ENCODE measurements at places on chromosomes 3 and 15. TPM values are rescaled to one million over a fixed set of nuclear protein-coding genes. Genes with fewer than 3 reads are reported as not detected.

The SLC2A2 gene
- not detected for total RNA-seq

- peak; percentile 57 for ATAC-seq
These were observed 184.5 kb downstream of the FEZF2 start for GRCh38 chr3:62188681-62189375.

DNA sequence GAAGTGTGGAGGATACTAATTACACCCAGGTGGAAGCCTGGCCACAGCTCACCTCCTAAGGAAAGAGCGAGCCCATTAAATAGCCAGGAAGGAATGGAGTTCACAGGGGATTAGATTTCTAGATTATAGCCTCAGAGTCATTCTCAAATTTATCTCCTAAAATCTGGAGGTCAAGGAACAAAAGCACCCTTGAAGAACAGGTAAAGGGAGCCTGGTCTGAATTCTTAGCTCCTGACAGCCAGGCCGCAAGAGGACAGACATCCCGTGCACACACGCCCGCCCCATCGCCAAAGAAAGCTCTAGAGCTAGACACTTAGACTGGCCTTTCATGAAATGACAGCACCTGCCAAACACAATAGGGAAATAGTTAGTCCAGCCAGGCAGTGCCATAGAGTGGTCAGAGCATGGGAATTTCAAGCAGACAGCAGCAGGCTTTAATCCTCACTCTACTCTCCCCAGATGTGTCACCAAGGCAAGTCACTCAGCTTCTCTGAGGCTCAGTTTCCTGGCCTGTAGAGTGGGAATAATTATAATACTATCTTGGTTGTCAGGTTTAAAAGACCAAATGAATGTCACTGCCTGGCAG lies 59.2 kb downstream of the LIPC start:
- ATAC-seq: no peak

- ATAC-seq: peak; percentile 90
These were observed 281.0 kb upstream of the TBL1XR1 start for GRCh38 chr3:177478170-177478867.

GRCh38 chr3:27540231-27540630 lies 56.0 kb upstream of the SLC4A7 start:
- no peak for ATAC-seq

DNA sequence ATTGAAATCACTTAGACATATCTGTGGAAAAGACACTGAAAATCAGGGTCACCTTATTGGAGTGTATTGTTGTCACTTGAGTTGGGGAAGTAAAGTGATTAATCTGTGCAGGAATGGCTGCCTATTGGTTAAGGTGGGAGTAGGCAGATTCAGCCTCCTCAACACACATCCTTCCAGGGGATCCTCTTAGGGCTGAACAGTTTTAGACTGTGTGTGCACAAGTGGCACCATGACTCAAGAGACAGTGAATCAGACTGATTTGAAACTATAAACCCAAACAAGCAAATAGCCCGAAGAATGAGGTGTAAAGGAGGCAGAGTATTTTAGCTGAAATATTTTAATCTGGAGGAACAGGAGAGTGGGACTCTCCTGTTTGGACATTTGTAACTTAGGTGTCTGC lies 4.9 kb downstream of the ABHD17C start:
- ATAC-seq: no peak

DNA sequence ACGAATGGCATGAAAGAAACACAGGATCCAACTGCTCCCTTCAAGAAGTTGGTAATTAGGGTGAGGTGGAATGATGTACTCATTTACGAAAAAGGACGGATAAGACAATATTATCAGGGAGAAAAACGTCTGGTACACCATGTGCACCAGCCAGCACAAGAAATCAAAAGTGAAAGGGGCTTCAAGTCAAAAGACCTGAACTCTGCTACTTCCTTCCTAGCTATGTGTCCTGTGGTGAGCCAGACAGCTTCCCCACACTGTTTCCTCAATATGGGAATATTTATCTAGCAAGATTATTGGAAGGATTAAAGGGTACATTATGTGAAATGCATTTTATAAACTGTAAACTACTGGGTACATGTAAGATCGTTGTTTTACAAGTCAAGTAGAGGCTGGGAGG lies 33.9 kb downstream of the RAB27A start:
- ATAC-seq: no peak

DNA sequence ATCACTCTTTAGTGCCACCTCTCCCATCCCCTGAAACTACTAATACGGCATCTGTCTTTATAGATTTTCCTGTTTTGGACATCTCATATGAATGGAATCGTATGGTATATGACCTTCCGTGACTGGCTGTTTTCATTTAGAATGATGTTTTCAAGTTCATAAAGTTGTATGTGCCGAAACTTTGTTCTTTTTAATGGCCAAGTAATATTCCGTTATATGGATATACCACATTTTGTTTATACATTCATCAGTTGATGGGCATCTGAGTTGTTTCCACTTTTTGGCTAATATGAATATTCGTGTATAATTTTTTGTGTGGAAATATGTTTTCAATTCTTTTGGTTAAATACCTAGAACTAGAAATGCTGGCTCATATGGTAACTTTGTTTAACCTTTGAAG lies 49.5 kb downstream of the PIAS1 start:
- no peak for ATAC-seq

DNA sequence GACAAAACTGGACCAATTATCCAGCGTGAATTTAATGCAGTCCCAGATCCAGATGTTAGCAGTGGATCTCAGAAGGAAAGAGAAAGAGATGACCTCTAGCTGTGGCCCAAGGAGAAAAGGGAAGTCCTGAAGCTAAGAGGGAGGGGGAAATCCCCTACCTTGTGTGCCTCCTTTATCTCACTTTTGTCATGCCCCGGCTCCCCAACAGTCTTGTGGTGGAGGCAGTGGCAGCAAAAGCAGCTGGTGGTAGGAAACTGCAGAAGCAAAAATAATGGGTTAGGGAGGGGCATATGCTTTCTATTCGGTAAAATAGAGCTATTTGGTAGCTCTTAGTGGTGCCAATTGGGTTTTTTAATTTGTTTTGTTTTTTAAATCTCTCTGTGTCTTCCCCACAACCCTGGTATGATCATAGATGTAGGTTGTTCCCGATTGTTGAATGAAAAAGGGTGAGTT lies 56.5 kb downstream of the MCTP2 start:
- no peak for ATAC-seq

- ATAC-seq: no peak
These were observed 70.5 kb downstream of the LRTM1 start for GRCh38 chr3:54857343-54857742.

The PIERCE2 gene
- total RNA-seq: 1.9 TPM

The CYP11A1 gene
- 2.0 TPM for total RNA-seq

- ATAC-seq: no peak
These were observed 15.7 kb downstream of the LYZL4 start for GRCh38 chr3:42394579-42395288.

DNA sequence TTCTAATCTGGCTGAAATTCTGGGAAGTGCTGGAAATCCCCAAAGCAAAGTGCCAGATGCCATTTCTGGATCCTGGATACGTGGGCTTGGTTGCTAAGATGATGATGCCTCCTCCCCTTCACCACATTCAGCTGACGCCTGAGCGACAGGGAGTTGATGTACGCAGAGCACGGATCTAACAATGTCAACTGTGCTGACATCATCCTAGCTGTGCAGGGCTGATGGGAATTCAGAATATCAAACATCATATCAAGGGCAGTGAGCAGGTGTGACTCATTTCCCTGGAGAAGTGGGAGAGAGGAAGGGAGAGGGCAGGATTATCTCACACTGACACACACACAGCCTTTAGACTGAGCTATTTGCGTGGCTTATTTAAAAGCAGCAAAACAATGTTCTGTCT lies 92.6 kb upstream of the ZBTB20 start:
- ATAC-seq: peak; percentile 89

The KIF7 gene
- total RNA-seq: 26.3 TPM

The STRIT1 gene
- total RNA-seq: not detected

- ATAC-seq: no peak
These were observed 104.2 kb upstream of the SLC7A14 start for GRCh38 chr3:170689893-170690660.

DNA sequence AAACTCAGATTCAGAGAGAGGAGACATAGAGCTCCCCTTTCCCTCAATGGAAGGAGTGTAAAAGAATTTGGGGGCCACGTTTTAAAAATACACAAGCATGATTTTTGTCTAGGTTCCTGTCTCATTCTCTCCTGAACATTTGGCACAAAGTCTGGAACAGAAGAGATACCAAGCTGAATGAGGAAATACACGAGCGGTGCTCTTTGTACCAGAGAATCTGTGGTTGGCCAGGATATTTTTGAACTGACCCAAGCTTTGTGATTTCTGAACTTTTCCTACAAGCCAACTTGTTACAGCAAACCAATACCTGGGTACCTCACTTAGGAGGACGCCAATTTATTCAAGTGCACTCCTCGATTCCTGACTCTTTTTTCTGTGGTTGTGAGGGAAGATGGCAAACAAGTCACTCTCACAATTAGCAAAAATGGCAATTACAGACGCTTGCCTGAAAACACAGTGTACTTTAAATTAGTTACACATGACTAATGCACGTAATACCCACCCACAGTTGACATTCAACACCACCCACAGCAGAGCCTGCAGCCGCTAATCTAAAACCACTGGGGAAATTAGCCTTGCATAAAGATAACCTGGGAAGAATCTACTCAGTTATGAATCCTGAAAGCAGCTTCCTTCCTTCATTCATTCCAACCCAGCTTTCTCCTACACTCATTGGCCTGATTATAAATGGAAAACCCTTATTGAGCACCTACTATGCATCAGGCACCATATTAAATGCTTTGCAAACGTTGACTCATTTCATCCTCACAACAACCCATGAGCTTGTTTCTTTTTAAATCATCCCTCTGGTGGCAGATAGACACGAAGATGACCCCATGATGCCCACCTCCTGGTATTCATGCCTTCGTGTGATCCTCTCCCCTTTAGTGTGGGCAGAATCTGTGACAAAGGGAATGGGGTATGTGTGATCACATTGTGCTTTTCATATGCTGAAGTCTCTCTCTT lies 293.5 kb downstream of the KBTBD8 start:
- no peak for ATAC-seq

- no peak for ATAC-seq
These were observed 802.6 kb upstream of the ALCAM start for GRCh38 chr3:104564045-104564643.

The SLC28A2 gene
- not detected for total RNA-seq

DNA sequence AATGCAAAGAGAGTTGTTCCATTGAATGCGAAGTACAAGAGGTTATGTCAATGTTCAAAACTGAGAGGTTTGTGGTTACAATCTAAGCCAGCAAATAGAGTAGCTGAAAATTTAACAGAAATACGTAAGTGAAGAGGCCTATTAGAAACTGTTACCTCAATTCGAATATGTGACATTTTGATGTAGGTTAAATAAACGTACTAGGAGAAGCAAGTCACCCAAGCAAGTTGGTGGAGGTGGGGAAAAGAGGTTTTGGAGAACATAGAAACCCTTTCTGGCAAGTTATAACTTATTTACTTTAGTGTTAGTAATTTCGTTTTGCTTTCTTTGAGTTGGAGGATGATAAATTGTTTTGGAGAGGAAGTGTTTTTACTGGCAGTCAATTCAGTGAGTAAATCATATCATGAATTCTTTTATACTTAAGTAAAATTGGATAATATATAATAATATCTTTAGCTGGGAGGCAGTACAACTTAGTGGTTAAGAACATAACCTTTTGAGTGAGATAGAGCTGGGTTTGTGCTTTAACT lies 91.2 kb upstream of the NAALADL2 start:
- no peak for ATAC-seq

The GOLGA8T gene
- not detected for total RNA-seq

The KBTBD13 gene
- total RNA-seq: not detected

GRCh38 chr3:148698190-148698810 lies 597 bp downstream of the AGTR1 start:
- ATAC-seq: no peak

The PRRT3 gene
- 3.6 TPM for total RNA-seq

DNA sequence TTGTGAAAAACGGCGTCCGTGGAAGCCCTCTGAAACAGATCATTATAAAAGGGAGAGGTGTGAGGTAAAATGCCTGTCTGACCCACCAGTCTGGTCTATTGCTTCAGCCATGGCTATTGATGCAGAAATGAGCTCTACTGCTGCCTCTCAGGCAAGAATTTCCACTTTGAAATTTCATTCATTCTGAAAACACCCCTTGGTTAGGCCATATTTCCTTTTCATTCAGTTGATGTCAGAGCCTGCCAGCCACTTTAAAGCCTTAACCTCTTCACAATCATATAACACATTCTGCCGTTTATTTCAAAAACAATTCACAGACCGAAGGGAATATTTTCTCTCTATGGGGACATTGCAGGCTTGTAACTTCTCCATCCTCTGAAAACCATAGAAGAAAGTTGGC lies 71.9 kb downstream of the FOXB1 start:
- no peak for ATAC-seq

- no peak for ATAC-seq
These were observed 229.3 kb downstream of the OCA2 start for GRCh38 chr15:27869697-27870281.

GRCh38 chr15:60635507-60636352 lies 156.8 kb upstream of the ICE2 start:
- ATAC-seq: no peak

DNA sequence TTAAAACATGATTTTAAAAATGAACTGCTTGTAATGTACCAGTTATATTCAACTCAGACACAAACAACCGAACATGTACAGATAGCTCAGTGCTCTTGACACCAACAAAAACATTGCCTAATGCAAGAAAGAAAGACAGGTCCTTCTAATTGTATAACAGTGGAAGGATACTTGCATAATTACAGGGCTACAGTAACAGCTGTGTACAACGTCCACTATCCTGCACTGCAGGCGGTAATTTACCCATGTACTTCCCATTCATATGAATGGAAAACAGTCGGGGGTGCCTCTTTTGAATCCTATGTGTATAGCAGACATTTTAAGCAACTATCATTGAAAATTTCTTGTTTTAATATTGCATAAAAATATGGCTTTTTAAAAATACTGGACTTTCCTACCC lies 41.1 kb upstream of the PLSCR5 start:
- ATAC-seq: no peak

- no peak for ATAC-seq
These were observed 706.9 kb downstream of the TBL1XR1 start for GRCh38 chr3:176490357-176490756.

The SNTN gene
- not detected for total RNA-seq

DNA sequence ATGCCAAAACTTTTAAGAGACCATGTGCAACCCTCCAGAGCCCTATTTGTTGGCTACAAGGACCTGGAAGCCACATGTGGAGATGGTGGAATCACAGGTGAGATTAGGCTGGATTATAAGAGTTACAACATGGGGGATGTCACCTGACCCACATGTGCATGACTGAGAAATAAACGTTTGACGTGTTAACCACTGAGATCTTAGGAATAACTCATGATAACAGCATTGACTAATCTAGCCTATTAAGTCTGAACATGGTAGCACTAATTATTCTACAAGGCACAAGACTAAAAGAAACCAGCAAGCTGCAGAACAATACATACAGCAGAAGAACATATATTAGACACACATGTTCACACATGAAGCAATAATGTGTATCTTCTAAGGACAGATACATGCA lies 38.4 kb downstream of the SUCLG2 start:
- no peak for ATAC-seq

Measured in gastroesophageal sphincter (tissue), 4 donors.